ENCODE measurements at places on chromosomes 7 and 10.

DNA sequence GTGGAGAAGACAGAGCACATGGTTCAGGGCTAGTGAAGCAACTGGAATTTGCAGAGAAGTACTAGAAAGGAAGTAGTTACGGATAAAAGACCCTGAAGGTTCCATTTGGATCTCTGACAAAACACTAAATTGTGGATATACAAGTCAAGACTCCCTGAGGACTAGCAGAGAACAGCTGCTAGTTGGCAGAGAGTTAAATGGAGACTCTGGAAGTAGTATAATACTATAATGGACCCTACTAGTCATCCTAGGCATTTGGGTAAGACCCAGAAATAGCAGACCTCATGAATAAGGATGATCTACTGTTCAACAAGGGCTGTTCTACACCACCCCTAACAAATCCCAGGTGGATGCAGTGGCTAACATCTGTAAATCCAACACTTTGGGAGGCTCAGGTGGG lies 19.1 kb downstream of the MCMBP start:
- no peak for DNase-seq

GRCh38 chr7:21358648-21359047 lies 69.2 kb upstream of the SP4 start:
- no peak for DNase-seq

DNA sequence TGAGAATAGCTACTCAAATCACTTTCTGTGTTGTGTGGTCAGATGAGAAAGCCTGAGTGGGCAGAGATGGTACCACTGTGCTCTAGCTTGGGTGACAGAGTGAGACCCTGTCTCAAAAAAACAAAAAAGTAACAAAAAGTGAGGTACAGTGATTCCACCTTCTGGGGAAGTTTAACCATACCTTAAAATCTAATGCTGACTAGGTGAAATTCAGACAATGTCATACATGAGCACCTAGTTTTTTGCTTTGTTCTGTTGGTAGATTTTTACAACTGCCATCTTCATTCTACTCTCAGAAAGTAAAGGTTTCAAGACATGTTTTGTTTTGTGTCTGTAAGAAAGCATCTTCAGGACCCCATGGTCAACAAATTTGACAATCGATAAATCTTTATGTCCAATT lies 144.2 kb downstream of the ARHGAP21 start:
- DNase-seq: no peak

DNA sequence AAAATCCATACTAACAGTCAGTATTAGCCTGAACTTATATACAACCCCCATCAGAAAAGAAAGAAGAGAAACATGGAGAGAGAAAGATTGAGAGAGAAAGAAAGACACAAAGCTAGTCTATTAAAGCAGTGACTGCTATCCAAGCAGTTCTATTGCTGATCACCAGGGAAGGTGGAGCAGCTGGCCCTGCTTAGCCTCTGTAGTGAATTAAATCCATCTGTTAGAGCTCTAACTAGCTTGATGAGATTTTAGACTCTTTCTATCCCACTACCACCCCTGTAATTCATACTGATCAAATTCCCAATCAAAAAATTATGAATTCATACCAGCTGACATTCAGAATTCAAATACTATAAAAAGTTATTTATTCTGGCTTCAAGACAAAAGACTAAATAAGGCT lies 486.0 kb upstream of the LRRN3 start:
- no peak for DNase-seq

- DNase-seq: no peak
These were observed 186.2 kb downstream of the ELFN1 start for GRCh38 chr7:1856161-1856887.

GRCh38 chr7:106566672-106567071 lies 94.3 kb downstream of the CCDC71L start:
- DNase-seq: no peak

DNA sequence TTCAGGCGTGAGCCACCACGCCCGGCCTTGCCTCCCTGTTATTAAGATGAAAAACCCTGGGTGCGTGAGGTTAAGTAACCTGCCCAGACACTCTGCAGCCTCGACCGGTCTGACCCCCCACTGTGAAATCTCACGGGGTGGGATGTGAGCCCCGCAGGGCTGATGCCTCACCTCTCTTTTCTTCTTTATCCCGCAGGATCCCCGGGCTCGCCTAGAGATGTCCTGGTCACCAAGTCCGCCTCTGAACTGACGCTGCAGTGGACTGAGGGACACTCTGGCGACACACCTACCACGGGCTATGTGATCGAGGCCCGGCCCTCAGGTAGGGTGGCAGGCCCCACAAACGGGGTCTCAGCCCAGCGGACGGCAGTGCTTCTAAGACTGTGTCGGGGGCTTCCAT lies 461.1 kb upstream of the FOXK1 start:
- no peak for DNase-seq

- DNase-seq: peak; percentile 77
These were observed 151.5 kb upstream of the FAM3C start for GRCh38 chr7:121547544-121548092.

GRCh38 chr7:128879939-128880746 lies 17.5 kb downstream of the ATP6V1F start:
- peak; percentile 55 for DNase-seq

GRCh38 chr7:48522692-48523091 lies 351.4 kb downstream of the ABCA13 start:
- no peak for DNase-seq

- peak; percentile 36 for DNase-seq
These were observed 39.6 kb downstream of the GLI3 start for GRCh38 chr7:42197451-42197850.

DNA sequence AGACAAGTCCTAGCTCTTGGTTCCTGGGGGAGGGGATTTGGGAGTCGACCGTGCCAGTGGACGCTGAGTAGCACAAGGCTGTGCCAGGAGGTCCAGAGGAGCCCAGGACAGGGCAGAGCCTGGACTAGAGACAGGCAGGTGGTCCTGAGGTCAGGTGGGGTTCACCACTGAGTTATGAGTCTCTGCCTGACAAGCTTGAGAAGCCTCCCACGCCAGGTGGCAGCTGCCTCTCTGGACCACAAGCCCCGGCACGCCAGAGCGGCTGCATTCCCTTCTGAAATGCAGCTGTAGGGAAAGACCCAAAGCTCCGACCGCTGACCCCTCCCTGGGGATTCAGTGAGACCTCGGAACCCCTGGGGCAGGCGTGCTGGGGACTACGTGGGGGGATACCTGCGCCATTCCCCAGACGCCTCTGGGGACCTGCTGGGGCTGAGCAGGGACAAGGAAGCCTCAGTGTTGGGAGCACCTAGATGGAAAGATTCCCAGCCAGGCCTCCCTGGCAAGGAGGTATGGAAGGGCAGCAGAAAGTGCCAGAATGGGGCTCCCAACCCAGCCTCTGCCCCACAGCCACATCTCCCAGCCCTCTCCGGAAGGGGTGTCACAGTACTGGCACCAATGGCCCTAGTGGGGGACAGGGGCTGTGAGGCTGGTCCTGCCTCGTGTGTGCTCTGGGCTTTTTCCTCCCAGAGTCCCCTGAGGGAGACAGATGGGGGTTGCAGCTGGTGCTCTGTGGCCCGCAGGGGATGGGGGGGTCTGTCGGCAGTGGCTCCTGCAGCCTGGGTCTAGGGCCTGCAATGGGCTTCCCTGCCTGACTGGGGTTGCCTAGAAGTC lies 29.0 kb downstream of the PDGFA start:
- no peak for DNase-seq

DNA sequence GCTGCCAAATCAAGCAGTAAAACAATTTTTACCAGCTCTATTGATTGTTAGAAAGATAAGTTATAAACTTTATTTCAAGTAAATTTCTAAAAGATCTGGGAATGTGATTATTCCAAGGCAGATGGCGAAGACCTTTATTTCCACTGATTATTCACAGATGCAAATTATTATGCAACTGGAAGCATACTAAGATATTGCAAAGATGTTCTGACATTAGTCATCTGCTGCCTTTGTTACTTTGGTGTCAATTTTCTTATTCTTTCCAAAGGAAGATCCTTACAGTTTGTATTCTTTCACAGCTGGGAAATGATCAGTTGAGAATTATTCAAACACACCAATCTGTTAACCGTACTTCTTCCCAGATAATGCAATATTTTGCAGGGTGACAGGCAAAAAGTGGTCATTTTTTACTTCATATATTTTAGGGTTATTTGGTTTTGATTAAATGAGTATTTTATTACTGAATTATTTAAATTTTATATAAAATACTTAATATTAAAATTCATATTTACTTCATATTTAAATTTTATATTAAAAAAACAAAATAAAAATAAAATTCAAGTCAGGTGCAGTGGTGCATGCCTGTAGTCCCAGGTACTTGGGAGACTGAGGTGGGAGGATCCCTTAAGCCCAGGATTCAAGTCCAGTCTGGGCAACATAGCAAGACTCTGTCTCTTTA lies 171.3 kb downstream of the FZD1 start:
- no peak for DNase-seq

DNA sequence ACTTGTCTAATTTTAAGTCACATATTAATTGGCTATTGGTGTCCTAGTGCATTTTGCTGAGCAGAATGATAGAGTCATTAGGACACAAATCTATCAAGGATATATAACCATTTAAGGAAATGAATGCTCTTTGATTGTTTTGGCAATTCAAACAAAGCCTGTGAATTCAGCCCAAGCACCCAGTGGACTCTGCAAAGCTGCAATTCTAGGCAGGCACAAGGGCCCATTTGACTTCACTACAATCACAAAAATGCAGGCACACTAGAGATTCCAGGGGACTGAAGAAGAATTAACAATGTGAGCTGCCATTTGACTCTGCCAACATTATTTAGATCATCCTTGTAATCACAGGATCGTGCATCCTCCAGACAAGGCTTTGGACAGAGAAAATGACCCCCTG lies 544.2 kb upstream of the PHF14 start:
- no peak for DNase-seq

DNA sequence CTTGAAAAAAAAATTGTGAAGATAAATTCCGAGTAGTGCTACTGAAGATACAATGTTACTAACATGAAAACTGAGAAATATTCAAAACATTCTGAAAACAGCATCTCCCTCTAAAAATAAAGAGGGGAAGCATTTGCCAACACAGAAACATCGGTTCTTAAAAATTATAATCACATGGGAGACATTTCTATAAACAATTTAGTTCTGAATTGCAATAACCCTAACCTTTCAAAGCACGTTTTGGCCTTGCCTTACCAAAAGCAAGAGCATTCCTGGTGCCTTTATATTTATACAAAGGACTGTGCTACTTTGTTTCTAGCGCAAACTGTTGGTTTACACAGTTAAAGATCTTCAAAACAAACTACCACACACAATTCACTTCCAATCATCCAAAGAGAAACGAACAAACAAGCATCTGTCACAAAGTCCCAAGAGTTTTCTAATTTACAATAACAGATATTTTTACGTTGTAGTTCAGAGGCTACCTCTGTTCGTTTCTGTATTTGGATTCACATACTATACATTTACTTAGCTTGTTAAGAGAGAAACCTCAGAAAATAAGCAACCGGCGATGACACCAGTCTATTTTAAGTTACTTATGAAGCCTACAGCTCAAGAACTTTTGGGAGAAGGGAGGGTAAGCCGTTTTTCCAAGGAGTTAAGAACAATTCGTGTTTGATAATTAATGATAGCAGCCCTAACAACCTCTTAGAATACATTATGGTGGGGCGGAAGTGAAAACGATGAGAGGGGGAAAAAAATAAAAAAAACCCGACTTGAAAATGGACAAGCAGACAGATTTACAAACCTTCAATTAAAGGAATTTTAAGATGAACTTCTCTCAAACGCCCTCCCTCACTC lies 1.3 kb downstream of the ABI1 start:
- DNase-seq: no peak

GRCh38 chr10:15140698-15141097 lies 27.8 kb downstream of the NMT2 start:
- DNase-seq: no peak

GRCh38 chr7:125033506-125033905 lies 103.9 kb upstream of the POT1 start:
- no peak for DNase-seq

- DNase-seq: peak; percentile 18
These were observed 188.8 kb upstream of the POT1 start for GRCh38 chr7:125118444-125118843.

DNA sequence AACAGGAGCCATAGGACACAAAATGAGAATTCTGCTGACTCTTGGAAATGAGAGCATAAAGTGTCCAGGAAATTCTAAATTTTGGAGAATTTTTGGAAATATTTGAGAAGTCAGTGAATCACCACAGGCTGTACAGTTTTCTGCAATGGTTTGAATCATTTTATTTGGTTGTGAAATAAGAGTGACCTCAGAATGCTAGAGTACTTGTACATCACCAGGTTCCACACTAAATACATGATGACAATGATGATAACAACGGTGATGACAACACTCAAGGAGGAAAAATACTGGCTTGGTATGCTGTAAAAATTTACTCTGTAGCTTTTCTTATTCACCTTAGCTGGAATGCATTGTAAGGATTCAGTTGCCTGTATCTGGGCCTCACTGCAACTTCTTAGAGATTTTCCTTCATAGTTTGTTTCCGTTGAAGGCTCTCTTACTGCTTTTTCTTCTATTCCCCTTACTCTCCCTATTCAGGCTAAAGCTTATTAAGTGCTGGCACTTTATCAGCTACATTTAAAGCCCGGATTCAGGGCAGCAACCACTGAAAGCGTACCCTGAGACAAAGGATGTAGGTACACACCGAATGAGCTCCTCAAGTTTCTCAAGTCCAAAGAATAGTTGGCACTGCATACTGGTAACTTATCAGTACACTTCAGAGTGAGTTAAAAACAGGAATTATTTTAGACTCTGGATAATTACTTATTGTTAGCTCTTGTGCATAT lies 30.2 kb upstream of the NME8 start:
- DNase-seq: no peak

DNA sequence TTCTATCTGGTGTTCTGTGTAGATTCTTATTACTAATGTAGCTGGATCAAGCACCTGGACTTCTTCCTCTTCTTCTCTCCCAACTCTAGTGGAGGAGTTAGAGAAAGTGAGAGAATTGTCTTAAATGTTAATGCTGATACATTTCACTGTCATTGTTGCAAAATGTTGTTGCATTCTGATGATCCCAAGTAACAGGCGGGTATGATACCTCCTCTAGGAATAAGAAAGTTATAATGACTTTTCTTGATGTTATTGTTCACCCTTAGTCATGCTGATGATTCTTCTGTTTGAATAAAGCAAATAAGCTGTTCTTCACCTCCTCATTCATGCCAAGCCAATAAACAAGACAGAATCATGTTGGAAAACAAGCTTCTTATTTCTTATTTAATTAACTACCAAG lies 9.1 kb downstream of the CHRM2 start:
- peak; percentile 14 for DNase-seq

- no peak for DNase-seq
These were observed 46.2 kb upstream of the COMTD1 start for GRCh38 chr10:75281974-75282373.

DNA sequence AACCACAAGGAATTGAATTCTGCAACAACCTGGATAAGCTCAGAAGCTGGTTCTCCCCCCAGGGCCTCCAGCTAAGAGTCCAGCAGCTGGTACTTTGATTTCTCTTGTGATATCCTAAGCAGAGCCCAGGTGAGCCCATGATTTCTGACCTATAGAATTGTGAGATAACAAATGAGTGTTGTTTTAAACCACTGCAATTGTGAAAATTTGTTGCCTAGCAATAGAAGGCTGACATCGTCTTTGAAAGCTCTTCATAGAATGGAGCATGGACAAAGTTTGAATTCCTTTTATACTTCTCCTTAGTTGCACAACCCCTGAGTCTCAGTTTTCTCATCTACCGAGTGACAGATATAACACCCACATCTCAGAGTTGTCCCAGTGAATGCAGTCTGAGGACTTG lies 129.9 kb downstream of the TEX36 start:
- DNase-seq: no peak

- no peak for DNase-seq
These were observed 19.7 kb upstream of the VPS37D start for GRCh38 chr7:73647725-73648592.
